ENCODE measurements at places on chromosomes 13 and 19.

DNA sequence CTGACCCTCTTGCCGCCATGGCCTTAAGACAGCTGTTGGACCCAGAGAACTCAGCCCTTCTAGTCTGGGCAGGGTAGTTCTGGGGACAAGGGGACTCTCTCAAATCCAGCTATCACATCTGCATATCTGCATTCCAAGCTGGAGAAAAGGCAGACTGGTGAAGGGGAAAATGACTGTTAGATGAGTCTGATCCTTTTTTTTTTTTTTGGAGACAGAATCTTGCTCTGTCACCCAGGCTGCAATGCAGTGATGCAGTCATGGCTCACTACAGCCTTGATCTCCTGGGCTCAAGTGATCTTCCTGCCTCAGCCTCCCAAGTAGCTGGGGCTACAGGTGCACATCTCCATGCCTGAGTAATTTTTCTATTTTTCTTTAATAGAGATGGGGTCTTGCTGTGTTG lies 114.3 kb downstream of the SIPA1L3 start:
- no peaks in the 10 kb centered on the region for H3K27me3 ChIP-seq
- H3K4me1 ChIP-seq: peaks cover 92% of the 10 kb centered on the region
- no peaks in the 10 kb centered on the region for H3K36me3 ChIP-seq
- H3K4me3 ChIP-seq: no peak overlapping the region
- DNase-seq: no peak
- peak overlapping the region; percentile 72 for H3K27ac ChIP-seq

DNA sequence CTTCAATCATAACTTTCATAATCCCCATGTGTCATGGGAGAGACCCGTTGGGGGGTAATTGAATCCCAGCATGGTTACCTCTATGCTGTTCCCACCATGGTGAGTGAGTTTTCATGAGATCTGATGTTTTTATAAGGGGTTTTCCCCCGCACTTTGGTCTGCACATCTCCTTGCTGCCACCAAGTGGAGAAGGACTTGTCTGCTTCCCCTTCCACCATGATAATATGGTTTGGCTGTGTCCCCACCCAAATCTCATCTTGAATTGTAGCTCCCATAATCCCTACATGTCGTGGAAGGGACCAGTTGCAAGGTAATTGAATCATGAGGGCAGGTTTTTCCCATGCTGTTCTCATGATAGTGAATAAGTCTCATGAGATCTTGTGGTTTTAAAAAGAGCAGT lies 524.9 kb downstream of the SLITRK5 start:
- no peak overlapping the region for H3K27ac ChIP-seq
- H3K4me3 ChIP-seq: no peak overlapping the region
- no peak for DNase-seq
- no peaks in the 10 kb centered on the region for H3K36me3 ChIP-seq
- no peaks in the 10 kb centered on the region for H3K27me3 ChIP-seq

- H3K4me1 ChIP-seq: peaks cover 2% of the 10 kb centered on the region
- H3K27me3 ChIP-seq: no peaks in the 10 kb centered on the region
- no peaks in the 10 kb centered on the region for H3K36me3 ChIP-seq
- DNase-seq: no peak
- no peak overlapping the region for H3K27ac ChIP-seq
Measured at GRCh38 chr13:99726282-99726894, 225.1 kb downstream of the TM9SF2 start.

DNA sequence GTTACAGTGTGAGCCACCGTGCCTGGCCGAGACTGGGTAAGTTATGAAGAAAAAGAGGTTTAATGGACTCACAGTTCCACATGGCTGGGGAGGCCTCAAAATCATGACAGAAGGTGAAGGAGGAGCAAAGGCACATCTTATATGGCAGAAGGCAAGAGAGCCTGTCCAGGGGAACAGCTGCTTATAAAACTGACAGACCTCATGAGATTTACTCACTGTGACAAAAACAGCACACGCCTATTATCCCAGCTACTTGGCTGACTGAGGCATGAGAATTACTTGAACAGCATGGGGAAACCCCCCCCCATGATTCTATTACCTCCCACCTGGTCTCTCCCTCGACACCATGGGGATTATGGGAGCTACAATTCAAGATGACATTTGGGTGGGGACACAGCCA lies 23.4 kb upstream of the ZNF561 start:
- H3K4me3 ChIP-seq: no peak overlapping the region
- DNase-seq: no peak
- no peak overlapping the region for H3K27ac ChIP-seq
- H3K36me3 ChIP-seq: peaks cover 42% of the 10 kb centered on the region

DNA sequence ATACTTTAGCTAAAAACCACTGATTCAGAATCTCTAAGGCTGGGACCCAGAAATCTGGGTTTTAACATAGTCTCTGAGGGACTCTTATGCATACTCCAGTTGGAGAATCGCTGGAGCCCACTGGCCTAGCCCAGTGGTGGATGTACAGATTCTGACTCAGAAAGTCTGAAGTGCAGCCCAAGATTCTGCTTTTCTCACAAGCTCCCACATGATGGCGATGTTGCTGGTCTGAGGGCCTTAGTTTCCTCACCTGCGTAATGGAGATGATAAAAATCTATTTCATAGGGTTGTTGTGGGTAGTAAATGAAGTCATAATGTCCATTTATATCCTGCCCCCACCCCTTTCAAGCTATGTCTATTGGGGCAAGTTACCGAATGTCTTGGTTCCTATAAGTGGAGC lies 7.7 kb upstream of the CDADC1 start:
- H3K27me3 ChIP-seq: no peaks in the 10 kb centered on the region
- no peak overlapping the region for H3K4me3 ChIP-seq
- H3K36me3 ChIP-seq: no peaks in the 10 kb centered on the region
- peak; percentile 60 for DNase-seq
- no peak overlapping the region for H3K27ac ChIP-seq

- no peak overlapping the region for H3K27ac ChIP-seq
- no peaks in the 10 kb centered on the region for H3K27me3 ChIP-seq
- peaks cover 19% of the 10 kb centered on the region for H3K36me3 ChIP-seq
- no peak overlapping the region for H3K4me3 ChIP-seq
Measured at GRCh38 chr13:42895776-42896175, 96.3 kb downstream of the EPSTI1 start.

DNA sequence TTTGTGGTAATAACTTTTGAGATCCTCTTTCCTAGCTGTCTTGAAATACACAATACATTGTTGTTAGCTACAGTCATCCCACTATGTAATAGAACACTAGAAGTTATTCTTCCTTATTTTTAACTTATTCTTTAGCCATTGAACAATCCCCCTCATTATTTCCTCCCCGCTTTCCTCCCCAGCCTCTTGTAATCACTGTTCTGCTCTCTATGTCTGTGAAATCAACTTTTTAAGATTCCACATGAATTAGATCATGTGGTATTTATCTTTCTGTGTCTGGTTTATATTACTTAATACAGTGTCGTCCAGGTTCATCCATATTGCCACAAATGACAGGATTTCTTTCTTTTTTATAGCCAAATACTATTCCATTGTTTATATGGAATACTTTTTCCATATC lies 72.9 kb downstream of the SLC10A2 start:
- DNase-seq: no peak
- H3K4me3 ChIP-seq: no peak overlapping the region
- no peaks in the 10 kb centered on the region for H3K27me3 ChIP-seq
- no peaks in the 10 kb centered on the region for H3K4me1 ChIP-seq
- H3K36me3 ChIP-seq: no peaks in the 10 kb centered on the region

DNA sequence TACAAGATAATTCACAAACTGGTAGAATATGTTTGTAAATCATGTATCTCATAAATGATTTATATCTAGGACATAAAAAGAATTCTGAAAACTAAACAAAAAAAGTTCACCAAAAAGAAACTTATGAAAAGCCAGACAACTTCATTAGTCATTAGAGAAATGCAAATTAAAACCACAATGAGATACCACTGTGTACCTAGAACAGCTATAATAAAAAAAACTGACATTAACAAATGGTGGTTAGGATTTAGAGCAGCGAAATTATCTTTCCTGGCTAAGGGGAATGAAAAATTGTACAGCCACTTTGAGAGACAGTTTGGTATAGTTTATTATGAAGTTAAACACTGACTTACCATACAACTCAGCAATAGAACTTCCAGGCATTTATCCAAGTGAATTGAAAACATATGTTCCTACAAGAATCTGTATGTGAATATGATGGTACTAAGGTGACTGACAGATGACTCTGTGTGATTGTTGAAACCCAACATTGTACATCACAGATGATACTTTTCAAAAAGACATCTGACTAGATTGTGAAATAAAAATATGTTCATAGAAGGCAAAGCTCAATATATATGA lies 41.8 kb downstream of the UGGT2 start:
- H3K27ac ChIP-seq: no peak overlapping the region
- no peak for DNase-seq
- no peaks in the 10 kb centered on the region for H3K27me3 ChIP-seq
- no peaks in the 10 kb centered on the region for H3K4me1 ChIP-seq
- peaks cover 2% of the 10 kb centered on the region for H3K36me3 ChIP-seq
- no peak overlapping the region for H3K4me3 ChIP-seq

- H3K27me3 ChIP-seq: no peaks in the 10 kb centered on the region
- no peaks in the 10 kb centered on the region for H3K4me1 ChIP-seq
- no peak for DNase-seq
Measured at GRCh38 chr19:31329819-31330218, 19.4 kb downstream of the TSHZ3 start.

DNA sequence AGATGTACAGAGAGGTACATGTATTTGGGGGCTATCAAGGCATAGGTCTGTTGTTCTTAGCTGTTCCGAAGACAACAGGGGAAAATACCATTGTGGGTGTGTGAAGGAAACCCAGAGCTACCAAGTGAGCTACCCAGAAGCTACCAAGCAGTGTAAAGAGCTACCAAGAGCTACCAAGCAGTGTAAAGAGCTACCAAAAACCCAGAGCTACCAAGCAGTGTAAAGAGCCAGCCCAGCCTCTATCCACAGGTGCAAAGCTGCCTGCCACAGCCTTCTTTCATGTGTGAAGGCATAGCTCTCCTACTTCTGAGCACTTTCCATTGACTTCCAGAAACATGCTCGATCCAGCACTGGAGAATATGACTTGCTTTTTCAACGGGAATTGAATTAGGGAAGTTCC lies 145.7 kb downstream of the AKAP11 start:
- no peak for DNase-seq
- H3K36me3 ChIP-seq: no peaks in the 10 kb centered on the region
- H3K4me1 ChIP-seq: no peaks in the 10 kb centered on the region
- no peaks in the 10 kb centered on the region for H3K27me3 ChIP-seq
- no peak overlapping the region for H3K4me3 ChIP-seq
- H3K27ac ChIP-seq: no peak overlapping the region

GRCh38 chr13:73607489-73608156 lies 526.6 kb downstream of the KLF12 start:
- H3K27me3 ChIP-seq: no peaks in the 10 kb centered on the region
- no peak for DNase-seq
- no peaks in the 10 kb centered on the region for H3K4me1 ChIP-seq
- no peak overlapping the region for H3K27ac ChIP-seq

Data from common myeloid progenitor, CD34-positive (primary cell).